A172 (cell line): ENCODE measurements at places on chromosomes 13 and 19. TPM values are rescaled to one million over a fixed set of nuclear protein-coding genes. Genes with fewer than 3 reads are reported as not detected.

DCT gene
- not detected in 2 replicates for total RNA-seq

GRIK5 gene
- total RNA-seq: 0.76 and 1.9 TPM in 2 replicates

HS6ST3 gene
- not detected in 2 replicates for total RNA-seq

PAK4 gene
- 9.2 and 16.2 TPM in 2 replicates for total RNA-seq

CARM1 gene
- total RNA-seq: 46.6 and 53.0 TPM in 2 replicates

SLC8A2 gene
- not detected in 2 replicates for total RNA-seq

ZNF99 gene
- total RNA-seq: not detected in 2 replicates

PRRG2 gene
- total RNA-seq: 0.43 and 0.79 TPM in 2 replicates

CYP2A6 gene
- not detected in 2 replicates for total RNA-seq

DNA sequence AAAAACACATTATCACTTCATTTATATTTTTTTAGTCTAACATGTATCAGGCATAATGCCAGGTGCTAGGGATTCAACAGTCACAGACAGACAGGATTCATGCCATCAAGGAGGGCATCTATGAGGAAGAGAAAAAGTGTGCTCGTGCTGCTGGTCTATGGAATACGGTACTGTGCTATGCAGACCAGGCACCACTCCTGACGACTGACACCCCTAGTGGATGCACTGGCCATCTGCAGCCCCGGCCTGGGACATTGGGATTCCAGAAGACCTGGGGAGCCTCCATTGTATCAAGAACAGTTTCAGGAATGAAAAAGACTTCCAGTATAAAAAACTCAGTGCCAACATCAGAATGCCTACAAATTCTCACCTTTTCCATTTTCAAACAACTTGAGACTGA lies 94.0 kb downstream of the KLF12 start:
- peak; percentile 51 for DNase-seq

DNA sequence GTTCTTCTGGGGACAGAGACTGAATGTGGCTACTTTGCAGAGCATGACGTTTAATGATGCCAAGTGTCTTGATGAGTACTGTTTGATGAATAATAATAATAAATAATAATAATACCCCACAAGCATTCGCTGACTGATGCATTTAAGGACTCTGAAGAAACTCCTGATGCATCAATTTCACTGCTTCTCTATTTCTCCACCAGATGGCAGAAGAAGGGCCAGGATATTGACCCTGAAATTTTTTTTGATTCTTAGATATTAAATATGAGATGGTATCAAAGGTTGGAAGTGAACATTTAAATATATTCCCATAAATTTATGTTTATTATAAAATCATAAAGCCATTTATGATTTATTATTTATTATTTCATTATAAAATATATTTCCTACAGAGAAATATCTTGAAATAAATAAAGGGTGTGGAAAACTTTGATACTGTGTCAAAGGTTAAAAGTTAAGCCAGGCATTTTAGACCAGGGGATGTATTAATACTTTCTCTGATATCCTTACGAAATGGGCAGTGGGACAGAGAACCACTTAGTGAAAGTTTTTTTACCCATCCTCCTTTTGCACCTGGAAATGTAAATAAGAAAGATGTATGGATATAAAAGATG lies 170.9 kb downstream of the LACC1 start:
- DNase-seq: peak; percentile 18

DNA sequence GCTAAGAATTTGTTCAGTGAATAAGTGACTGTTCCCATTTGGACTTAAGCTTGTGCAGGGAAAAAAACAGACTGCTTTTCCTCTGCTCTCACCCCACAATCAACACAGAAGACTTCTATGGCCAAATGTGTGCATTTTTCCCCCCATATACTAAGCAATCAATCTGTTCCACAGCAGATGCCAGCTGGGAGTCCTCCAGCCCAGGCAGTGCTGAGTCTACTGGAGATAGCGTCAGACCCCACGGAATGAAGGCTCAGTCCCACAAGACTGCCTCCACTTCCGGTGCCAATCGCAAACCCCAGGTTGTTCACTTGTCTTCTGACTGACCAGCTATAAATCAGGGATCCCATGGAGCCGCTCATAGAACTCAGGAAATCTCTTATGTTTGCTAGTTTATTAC lies 69.5 kb upstream of the ANKRD10 start:
- no peak for DNase-seq

- peak; percentile 36 for DNase-seq
These were observed 259.2 kb downstream of the RFC3 start for GRCh38 chr13:34076943-34077703.

DNA sequence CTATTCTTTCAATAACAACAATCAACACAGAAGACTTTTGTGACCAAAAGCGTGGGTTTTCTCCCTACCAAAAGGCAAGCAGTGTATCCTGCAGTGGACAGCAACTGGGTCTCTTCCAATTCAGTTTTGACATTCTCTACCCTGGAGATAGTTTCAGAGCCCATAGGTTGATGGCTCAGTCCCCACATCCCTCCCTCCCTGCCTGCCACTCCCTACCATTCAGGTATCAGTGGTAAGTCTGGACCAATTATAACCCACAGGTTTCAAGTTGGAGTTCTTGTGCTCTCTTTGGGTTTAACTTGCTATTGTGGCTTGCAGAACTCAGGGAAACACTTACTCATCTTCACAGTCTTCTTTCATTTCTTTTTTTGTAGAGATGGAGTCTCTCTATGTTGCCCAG lies 60.2 kb downstream of the ZNF823 start:
- DNase-seq: no peak

GRCh38 chr13:22055259-22055658 lies 384.4 kb downstream of the FGF9 start:
- DNase-seq: no peak

DNA sequence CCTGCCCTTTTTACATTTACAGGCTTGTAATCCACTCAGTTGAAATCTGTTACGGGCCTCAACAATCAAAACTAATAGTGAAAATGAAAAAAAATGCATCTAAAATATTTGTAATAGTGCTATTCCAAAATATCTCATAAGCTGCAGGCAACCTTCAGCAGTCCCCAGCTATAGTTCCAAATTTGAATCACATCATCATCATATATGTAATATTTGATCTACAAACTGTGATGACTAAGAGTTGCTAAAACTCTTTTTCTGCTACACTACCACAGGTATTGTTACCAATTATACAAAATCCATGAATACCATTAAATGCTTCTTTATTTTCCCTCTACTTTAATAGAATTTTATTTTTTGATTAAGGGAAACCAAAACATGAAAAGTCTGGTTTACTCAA lies 121.4 kb upstream of the RFC3 start:
- no peak for DNase-seq

DNA sequence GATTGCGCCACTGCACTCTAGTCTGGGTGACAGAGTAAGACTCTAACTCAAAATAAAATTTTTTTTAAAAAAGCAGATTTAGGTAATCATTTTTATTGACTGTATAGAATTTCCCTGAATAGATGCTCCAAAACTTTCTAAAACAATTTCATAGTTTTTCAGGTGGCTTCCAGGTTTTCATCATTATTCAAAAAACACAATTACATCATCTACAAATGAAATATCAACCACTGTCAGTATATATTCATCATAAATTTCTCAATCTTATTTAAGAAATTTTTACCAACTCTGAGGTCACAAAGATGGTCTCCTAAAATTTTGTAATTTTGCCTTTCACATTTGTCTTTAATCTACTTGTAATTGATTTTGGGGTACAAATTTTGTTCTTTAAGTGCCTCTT lies 48.1 kb downstream of the ZC3H13 start:
- no peak for DNase-seq

- DNase-seq: peak; percentile 95
These were observed 1.6 kb upstream of the DIRAS1 start for GRCh38 chr19:2722541-2723344.

- DNase-seq: no peak
These were observed 525.3 kb downstream of the KLF12 start for GRCh38 chr13:73608711-73609485.

DNA sequence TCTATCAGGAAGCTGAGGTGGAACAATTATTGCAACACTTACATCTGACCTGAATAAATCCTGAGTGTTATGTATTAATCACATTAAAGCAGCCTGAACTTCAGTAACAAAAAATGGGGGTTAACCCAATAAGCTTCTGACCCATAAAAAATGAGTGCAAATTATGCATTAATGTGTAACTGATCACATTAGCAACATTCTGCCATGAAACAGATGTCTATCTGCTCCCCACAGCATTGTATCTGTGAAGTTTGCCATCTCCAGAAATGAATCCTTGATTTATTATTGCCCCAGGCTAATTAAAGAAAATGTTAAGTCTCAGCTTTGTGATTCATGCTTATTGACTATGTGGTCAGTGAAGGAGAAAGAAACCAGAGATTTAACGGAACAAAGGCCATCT lies 304.9 kb downstream of the PCDH20 start:
- no peak for DNase-seq

GRCh38 chr13:107065036-107065435 lies 497.1 kb upstream of the ARGLU1 start:
- DNase-seq: no peak

- peak; percentile 7 for DNase-seq
These were observed 22.1 kb downstream of the SPART start for GRCh38 chr13:36323951-36324566.

DNA sequence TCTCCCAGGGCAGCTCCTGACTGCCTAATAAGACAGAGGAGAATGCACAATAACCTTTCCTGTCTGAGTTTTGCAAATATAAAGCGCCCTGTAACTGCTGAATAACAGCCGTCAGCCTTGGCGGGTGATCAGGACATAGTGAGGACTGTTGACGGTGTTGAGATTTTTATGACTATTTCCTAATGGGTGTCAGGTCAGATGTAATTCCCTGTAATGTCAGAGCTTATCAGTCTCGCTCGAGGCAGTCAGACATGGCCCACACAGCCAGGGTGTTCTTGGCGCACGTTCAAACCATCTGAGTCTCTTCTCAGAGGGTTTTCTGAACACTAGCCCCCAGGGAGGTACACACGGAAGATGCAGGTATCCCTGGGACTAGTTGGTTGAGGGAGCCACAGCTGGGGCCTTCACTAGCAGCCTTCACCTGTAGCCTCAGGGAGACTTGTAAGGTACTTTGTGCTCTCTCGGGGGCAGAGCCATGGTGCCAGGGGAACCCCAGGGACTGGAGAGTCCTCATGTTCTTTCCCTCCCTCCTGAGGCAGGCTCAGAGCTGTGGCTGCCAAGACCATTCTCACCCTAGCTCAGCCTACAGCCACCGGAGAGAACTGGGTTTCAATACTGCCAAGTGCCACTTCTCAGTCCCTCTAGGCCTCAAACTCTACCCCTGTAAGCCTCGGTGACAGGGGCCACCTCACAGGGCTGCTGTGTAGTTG lies 213.1 kb downstream of the UQCRFS1 start:
- no peak for DNase-seq

DNA sequence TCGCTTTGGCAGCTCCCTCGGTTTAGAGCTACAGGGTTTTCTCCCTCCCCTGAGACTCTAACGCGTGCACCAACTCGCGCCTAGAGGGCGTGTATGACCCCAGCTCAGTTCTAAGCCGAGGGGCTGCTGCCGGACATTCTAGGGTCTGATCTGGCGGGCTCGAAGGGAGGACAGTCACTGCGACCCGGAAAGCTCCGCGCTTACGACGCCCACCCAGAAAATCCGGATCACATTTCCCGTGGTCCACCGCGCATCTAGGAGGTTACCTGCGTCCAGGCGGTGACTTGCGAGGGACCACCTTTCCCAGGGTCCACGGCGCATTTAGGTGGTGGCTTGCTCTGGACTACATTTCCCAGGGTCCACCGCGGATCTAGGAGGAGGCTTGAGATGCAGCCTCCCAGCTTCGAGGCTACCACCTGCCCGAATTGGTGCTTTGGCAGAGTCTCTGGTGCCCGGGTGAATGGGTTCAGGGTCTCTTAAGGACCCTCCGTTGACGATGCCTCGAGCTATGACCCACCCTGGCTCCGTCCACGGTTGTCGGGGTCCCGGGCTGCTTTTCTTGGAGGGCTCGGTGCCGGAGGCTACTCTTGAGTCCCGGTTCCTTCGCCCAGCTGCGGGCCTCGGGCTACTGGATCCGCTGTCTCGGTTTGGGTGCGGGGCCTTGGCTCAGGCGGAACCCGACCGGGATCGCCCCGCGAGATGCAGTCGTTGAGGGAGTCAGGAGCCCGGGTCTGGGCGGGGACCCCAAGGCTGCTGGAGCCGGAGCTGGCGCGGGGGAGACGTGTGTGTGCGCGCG lies 30.5 kb downstream of the ZNF146 start:
- DNase-seq: no peak

DNA sequence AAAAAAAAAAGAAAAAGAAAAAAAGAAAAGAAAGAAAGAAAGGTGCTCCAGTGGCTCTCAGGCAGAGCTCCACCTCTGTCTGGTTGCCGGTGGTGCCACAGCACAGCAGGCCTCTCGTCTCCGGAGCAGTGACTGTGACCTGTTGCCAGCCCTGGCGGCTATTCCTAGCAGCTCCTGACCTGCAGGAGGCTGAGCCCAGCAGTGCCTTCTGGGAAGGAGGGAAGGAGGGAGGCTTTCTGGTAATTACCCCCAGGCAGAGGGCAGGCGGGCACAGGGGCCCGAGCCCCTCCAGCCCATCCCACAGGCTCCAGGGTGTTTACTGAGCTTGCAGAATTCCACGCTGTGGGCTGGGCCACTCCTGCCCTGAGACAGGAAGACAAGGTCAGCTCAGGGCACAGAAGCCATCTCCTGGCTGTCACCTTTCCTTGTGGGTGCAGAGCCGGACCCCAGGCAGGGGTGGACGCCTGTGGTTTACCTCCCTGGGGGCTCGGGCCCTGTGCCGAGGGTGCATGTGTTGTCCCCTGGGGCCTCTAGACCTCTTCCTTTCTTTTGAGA lies 77.9 kb downstream of the GNG7 start:
- DNase-seq: peak; percentile 67

DNA sequence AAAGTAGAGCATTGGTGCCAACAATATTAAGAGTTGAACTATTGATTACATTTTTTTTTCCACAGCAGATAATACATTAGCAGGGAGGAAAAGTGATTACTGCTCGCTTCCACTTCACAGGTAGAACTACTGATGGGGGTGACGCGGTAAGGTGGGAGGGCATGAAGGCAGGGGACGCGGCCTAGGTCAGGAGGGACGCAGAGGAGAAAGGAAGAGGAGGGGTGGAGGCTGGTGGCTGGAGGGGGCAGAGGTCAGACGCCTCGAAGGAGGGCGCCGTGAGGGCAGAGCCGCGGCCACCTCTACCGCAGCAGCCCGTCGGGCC lies 287 bp upstream of the B3GLCT start:
- no peak for DNase-seq

GRCh38 chr13:67281466-67281865 lies 51.3 kb upstream of the PCDH9 start:
- no peak for DNase-seq

GRCh38 chr19:38769635-38770211 lies 3.6 kb downstream of the LGALS7 start:
- DNase-seq: no peak
